ENCODE measurements at places on chromosomes 2 and 18.

- no peak for DNase-seq
Measured at GRCh38 chr2:178800510-178800909, 6.7 kb downstream of the TTN start.

DNA sequence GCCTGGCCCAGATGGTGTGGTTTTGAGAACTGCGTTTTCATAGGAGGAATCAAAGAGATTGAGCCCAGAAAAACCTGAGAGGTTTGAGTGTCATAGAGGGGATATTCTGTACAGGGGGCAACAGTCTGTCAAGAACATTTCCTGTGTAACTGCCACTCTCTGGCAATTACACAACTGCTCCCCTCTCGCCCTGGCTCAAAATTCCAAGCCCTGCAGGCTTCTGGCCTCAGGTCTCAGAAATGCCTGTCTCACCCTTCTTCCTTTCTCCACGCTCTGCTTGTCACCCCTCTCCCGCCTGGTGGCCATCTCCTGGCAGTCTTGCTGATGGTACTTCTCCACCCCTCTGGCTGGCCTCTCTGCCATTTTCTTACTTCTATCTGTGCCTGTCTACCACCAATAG is 4.0 kb downstream of the VAMP5 start:
- DNase-seq: no peak

- no peak for DNase-seq
Measured at GRCh38 chr2:232480201-232481190, 7.1 kb downstream of the ECEL1 start.

- DNase-seq: no peak
Measured at GRCh38 chr18:12811191-12811950, 72.7 kb downstream of the PTPN2 start.

DNA sequence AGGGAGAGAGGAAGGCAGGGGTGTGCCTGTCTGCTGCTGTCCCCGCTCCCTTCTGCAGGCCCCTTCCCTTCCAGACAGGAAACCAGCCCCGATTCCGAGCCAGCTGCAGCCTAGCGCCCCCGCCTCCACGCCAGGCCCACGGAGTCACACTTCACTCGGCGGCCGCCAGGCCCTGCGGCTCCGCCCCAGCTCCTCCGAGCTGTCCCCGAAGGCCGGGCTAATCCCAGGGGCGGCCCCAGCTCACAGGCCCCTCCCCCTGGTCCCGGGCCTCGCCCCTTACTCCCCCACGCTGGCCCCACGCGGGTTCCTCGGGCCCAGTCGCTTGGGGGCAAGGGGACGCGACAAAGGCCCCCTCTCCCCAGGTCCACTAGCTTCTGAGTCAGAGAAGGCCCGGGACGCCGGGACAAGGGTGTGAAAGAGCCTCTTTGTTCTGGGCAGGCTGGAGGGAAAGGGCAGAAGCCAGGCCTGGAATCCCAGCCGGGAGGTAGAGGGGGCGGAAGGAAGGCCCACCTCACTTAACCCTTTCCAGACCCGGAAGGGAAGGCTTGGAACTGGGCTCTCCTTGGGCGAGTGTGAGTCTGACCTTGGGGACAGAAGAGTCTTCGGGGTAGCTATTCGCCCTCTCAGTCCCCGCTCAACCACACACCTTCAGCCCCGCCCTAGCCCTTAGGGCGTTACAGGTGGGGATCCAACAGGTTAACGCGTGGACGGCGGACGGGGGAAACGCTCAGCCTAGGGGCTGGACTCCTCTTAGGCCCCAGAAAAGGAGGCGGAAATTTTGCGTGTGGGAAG is 1.2 kb downstream of the RTKN start:
- no peak for DNase-seq

GRCh38 chr2:54634021-54634420 is 89.4 kb upstream of the EML6 start:
- DNase-seq: no peak

DNA sequence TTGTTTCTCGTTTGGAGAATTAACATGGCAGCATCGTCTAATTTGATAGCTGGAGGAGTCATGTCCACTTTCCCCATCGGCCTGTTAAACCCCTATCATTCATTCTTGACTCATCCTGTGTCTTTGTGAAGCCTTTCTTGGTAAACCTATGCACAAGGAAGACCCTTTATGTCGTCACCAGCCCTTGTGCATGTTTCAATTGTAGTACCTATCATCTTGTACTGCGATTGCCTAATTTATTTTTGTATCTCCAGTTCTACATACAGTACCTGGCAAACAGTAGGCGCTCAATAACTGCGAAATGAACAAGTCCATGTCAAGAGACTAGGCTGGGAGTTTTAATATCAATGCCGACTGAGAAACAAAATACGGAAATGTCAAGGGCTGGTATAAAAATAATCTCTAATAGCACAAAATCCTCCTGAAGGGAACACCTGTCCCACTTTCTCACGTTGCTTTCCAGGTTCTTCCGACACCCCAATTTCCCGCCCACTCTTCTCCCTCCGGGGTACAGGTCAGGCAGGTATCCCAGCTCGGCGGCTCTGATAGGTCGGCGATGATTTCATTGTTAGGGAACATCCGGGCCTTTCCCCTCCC is 1.3 kb upstream of the PPM1B start:
- no peak for DNase-seq

- no peak for DNase-seq
Measured at GRCh38 chr18:75125382-75126331, 83.3 kb downstream of the PTGR3 start.

- no peak for DNase-seq
Measured at GRCh38 chr2:169452080-169452479, 27.2 kb upstream of the BBS5 start.

GRCh38 chr2:183057333-183057985 is 19.2 kb upstream of the NCKAP1 start:
- DNase-seq: no peak

DNA sequence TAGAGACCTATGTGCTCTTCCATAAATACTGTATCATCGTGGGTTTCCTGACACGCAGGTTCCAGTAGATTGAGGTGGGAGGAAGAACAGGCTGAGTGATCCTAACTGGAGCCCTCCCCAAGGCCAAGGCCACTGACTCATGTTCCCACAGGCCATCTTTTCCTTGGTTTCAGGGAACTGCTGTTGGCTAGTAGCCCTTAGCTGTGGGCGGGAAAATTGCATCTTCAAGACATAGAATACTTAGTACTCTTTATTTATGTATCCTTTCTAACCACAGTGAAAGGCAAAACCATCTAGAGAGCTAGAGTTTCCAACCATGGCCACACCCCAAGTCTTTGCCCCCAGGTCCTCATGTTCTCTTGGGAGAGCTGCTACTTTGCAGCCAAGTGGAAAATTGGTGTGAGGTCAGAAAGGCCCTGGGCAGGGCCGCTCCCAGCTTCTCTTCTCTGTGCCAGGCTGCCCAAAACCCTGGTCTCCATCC is 55.9 kb downstream of the COPS8 start:
- no peak for DNase-seq

- no peak for DNase-seq
Measured at GRCh38 chr2:86290596-86291327, 46.7 kb downstream of the REEP1 start.

GRCh38 chr2:71575966-71576365 is 122.6 kb downstream of the DYSF start:
- DNase-seq: no peak

- DNase-seq: no peak
Measured at GRCh38 chr2:239836021-239836765, 188.9 kb downstream of the NDUFA10 start.

DNA sequence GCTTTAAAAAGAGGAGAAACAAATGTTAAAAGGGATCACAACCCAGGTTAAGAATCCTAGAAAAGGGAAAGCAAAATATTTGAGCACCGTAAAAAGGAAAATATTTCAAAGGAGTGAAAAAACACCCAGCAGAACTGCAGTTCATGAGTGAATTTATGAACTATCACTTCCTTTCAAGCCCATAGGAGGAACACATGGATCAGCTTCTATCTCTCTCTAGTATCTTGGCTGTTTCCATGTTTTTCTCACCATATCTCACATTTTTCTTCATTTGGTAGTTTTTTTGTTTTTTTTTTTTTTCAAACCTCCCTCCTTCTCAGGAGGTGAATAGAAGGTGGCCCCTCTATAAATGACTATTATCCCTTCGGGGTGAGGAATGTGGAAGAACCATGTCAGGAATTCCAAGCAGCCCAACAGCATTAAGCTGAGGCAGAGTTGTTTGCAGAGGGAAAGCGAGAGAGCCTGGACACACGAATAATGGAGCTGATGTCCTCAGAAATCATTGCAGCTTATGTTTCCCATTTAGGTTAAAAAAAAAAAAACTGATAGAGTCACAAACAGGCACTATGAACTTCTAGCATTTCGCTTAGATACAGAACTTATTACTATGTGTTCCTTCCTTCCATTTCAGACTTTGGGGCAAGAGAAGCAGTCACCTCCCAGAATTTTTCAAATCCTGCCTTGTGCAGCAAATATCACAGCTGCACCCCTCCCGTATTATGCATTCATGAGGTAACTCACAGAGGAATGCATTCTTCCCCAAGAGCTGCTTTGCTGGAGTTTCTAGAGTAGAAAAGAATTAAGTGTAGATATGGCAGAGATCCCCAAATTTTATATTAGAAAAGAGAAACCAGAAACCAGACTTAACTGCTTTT is 315.6 kb downstream of the IRS1 start:
- no peak for DNase-seq

DNA sequence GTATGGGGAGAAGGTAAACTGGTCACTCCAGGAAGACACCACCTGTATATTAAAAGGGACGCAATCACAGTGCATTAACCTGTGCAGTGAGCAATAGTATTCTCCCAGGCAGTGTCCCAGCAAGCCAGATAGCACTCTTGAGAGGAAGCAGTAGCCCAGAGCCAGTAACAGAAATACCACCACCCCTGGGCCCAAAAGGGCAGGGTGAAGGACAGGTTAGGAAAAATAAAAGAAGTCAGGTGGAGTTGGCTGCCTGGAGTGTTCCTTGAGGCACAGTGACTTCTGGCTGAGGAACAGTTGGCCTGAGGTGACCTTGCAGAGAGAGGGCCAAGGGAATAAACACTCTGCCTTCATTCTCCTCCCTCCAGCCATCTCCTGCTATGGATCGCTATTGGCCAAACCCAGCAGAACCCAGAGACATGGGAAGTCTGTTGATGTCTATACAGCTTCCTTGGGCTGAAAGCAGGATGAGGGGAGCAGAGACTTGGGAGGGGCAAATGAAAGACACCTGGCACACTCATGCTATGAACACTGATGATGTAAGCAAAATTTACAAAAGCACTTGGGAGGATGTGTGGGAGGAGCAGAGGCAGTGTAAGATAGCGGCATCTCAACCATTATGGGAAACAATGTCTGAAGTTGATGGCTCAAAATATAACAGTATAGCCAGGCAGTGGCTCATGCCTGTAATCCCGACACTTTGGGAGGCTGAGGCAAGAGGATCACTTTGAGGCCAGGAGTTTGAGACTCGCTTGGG is 7.5 kb downstream of the C18orf32 start:
- no peak for DNase-seq

DNA sequence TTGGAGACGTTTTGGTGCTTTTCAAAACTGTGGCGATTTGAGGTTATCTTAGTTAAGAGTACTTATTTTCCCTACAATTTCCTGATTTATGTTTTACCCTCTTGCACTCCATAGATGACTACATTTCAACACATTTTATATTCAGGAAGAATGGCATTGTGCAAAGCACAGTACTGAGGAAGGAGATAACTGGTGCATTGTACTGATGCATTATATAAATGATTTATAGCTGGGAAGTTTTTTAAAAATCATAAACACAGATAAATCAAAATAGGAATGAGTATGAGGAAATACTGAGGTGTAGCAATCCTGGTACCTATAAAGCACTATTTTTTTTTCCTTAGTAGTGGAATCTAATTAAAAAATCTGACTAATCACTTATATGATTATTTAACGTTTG is 5.6 kb downstream of the REL start:
- no peak for DNase-seq

DNA sequence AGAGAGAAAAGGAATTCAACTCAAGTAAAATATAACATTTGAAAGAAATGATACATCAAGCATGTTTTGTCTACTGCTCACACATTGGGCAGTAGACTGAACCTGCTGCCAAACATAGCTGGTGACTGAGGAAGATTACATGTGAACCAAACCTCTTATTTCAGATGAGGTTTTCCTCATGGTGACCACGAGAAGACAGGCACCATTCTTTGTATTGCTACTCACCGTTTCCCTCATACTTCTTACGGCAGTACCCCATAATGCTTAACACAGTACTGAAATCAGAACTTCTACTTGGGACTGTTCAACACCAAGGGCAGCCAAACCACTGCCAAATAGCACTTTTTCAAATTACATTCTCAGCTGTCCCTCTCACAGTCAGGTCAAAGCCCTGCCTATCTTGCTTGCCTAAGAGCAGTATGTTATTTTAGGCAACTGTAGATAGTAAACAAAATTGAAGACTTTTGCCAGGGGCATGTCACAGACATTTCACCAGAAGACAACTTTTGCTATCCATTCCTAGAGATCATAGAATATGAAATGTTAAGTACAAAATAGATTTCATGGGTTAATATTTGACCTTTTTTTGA is 167.1 kb upstream of the DOK6 start:
- DNase-seq: no peak

DNA sequence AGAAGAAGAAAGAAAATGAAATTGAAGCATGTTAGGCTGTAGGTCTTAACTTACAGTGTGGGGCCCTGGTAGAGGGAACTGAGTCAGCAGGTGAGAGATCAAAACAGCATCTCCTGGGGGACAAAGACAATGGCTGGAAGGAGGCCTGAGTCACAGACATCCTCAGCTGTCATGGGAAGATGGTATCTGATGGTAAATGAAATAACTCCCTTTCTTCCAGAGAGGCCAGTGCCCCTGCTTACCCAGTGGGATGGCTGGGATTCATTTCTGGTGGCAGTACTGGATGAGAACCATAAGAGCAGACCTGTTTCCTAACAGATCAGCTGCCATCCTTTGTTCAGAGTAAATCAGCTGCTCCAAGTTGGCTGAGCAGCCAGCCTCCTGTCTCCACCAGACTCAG is 251.3 kb upstream of the EPAS1 start:
- no peak for DNase-seq

GRCh38 chr2:64354857-64355680 is 98.9 kb upstream of the LGALSL start:
- no peak for DNase-seq

DNA sequence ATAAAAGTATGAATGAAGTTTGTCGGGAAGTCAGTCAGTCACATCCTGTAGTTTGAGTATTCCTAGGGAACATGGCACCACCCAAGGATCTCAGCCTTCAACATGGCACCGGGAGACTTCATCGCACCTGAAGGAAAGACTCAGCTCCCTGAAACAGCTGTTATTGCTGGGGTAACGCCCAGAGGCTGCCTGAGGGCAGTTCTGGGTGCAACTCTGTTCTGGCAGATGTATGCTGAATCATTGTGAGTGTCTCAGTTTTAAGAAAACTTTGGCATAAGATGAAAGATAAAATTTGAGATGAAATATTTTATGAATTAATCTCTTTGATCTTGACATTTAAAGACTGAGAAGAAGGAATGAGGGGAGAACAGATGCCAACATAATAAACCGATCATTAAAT is 49.9 kb upstream of the SERPINB2 start:
- no peak for DNase-seq

All from activated CD4-positive, alpha-beta T cell treated with anti-CD3 and anti-CD28 coated beads for 4 hours (primary cell).